ENCODE measurements at places on chromosomes 6 and 20.

DNA sequence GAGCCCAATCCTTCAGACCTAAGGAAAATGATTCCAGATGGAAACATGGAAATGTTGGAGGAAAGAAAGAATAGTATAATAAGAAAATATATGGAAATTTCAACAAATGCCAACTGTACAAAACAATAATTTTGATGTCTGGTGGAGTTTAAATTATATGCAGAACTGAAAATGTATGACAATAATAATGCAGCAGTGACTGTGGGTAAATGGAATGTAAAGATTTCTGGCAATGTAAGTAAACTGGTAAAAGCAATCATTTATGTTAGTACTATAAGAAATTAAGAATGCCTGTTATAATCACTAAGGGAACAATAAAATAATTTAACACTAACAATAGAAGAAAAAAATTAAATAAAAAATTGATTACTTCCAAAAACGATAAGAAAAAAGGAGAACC lies 89.0 kb downstream of the EDN1 start:
- DNase-seq = no peak

DNA sequence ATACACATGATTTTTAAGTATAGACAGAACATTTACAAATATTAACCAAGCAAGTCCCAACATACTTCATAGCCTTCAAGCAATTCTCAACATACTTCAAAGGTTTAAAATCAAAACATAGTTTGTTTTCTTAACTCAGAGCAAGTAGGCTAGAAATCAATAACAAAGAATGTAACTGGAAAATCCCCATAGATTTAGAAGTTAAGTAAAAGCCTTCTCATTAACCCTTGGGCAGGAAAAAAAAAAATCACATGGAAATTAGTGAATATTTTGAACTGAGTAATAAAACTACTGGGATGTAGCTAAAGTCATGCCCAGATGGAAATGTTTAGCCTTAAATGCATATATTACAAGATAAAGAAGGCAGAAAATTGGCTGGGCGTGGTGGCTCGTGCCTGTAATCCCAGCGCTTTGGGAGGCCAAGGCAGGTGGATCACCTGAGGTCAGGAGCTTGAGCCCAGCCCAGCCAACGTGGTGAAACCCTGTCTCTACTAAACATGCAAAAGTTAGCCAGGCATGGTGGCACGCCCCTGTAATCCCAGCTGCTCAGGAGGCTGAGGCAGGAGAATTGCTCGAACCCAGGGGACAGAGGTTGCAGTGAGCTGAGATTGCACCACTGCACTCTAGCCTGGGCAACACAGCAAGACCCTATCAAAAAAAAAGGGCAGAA lies 316.1 kb downstream of the TAF4 start:
- no peak for DNase-seq

GRCh38 chr6:30829639-30830255 lies 54.6 kb upstream of the DDR1 start:
- no peak for DNase-seq

GRCh38 chr6:132153221-132153898 lies 202.2 kb upstream of the CCN2 start:
- no peak for DNase-seq

DNA sequence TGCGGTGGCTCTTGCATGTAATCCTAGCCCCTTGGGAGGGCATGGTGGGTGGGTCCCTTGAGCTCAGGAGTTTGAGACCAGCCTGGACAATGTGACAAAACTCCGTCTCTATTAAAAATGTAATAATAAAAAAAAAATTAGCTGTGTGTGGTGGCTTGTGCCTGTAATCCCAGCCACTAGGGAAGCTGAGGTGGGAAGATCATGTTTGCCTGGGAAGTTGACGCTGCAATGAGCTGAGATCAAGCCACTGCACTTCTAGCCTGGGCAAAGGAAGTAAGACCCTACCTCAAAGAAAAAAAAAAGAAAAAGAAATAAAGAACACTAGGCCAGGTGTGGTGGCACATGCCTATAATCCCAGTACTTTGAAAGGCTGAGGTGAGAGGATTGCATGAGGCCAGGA lies 4.5 kb upstream of the SAMHD1 start:
- DNase-seq = no peak

GRCh38 chr6:163738304-163738703 lies 323.8 kb downstream of the QKI start:
- DNase-seq = no peak

- no peak for DNase-seq
These were observed 83.9 kb upstream of the GPR6 start for GRCh38 chr6:109894181-109894580.

DNA sequence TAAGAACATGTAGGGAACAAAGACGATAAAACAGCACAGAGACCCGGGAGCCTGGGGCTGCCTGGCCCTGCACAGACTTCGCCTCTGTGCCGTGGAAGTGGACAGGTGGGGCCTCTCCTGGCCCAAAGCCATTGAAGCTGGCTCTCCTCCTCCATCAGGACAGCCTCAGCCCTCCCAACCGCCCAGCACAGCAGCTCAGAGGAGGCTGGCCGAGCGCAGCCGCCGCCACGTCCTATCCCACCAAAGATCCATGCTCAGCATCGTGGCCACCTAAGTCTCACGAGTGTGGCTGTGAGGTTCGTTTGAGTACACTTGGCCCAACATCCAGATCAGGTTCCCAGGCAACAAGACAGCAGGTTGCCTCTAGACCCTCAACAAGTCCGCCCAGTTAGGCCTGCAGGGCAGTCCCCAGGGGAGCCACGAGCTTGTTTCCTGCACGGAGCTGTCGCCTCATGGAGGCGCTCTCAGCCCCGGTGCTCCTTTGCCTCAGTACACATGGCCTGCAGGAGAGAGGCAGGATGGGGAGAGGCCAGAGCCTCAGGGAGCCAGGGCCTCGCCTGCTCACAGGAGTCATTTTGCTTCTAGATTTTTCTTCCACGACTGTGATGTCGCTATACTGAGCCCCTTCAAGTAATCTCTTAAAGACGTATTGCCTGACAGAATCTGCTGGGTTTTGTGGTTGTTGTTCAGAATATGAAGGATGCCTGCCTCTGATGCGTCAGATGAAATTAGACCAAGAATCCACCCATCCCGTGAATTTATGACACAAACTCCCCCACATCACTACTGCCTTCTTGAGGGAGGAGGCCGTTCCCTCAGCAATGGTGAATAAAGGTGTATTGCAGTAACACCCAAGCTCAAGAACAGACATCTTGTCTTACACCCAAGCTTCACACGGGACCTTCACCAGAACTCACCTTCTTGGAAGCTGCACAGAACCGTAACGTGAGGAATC lies 102.7 kb downstream of the RNASET2 start:
- no peak for DNase-seq

- peak; percentile 43 for DNase-seq
These were observed 13.5 kb upstream of the RAB5IF start for GRCh38 chr20:36591854-36592641.

DNA sequence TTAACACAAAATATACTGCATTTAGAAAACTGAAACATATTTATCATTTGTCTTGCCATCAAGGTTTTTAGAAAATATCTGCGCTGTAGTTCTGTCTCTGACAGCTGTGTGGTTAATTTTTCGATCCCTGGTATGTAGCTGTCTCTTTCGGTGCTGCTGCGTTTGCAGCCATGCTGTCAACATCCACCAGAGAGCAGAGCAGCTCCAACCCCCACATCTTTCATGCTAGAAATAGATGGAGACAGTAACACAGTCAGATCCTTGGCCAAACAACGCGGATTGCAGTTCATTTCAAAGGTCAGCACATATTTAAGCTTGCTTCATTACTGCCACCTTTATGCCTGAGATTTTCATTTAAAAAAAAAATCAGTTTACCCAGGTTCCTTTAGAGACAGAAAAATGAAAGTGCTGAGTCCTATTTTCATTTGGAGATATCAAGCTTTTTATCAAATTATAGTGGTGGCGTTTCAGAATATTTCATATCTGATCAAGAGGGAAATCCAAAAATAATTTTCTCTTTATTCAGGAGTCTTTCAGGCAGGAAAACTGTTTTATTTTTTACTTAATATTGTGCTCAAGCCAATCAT lies 157.7 kb upstream of the MMS22L start:
- DNase-seq = peak; percentile 40

GRCh38 chr6:112821476-112821875 lies 474.3 kb downstream of the RFPL4B start:
- DNase-seq = no peak

DNA sequence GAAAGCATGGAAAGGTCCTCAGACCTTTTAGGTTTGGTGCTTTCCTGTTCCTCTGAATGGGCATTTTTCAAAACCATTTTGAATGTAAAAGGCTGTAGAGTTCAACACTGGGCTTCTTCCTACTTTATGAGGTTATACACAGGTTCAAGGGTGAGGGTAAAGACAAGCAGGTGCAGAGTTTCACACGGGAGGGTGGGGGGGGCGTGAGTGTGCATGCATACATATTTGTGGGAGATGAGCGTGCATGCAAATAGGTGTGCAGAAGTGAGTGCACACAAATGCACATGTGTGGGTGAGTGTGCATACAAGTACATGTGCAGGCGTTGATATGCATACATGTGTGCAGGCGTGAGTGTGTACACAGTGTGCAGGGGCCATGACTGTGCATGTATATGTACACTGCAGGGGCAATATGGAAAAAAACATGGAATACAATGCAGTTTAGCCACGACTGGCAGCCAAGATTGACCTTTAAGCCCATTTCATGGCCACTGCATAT lies 183.1 kb downstream of the GMPR start:
- DNase-seq = no peak

- no peak for DNase-seq
These were observed 62.0 kb downstream of the FAM50B start for GRCh38 chr6:3911130-3911529.

DNA sequence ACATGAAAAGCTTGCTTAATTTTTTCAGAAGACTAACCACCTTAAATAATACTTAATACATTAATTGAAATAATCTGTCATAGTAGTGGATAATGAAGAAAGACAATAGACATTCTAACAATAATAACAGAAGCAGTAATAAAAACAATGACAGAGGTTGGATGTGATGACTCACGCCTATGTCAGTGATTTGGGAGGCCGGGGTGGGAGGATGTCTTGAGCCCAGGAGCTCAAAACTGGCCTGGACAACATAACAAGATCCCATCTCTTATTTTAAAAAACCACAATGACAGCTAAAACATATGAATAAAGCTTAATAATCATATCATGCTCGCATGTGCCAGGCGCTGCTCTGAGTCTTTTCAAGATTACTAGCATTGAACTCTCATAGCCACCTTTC lies 105.5 kb downstream of the IPCEF1 start:
- no peak for DNase-seq

DNA sequence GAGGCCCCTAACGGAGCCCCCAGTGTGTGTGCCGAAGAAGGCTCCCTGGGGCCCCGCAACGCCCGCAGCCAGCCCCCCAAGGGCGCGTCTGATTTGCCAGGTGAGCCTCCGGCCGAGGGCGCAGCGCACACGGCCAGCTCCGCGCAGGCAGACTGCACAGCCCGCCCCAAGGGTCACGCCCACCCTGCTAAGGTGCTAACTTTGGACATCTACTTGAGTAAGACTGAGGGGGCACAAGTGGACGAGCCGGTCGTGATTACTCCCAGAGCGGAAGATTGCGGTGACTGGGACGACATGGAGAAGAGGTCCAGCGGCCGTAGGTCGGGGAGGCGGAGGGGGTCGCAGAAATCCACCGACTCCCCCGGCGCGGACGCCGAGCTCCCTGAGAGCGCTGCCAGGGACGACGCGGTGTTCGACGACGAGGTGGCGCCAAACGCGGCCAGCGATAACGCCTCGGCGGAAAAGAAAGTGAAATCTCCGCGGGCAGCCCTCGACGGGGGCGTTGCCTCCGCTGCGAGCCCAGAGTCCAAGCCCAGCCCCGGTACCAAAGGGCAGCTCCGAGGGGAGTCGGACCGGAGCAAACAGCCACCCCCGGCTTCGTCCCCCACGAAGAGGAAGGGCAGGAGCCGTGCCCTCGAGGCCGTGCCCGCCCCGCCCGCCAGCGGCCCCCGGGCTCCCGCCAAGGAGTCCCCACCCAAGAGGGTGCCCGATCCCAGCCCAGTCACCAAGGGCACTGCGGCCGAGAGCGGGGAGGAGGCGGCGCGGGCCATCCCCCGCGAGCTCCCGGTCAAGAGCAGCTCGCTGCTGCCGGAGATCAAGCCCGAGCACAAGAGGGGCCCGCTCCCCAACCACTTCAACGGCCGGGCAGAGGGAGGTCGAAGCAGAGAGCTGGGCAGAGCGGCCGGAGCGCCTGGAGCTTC lies 117.0 kb downstream of the RTN4IP1 start:
- no peak for DNase-seq
